ENCODE measurements at places on chromosomes 5 and 9. TPM values are rescaled to one million over a fixed set of nuclear protein-coding genes. Genes with fewer than 3 reads are reported as not detected.

DNA sequence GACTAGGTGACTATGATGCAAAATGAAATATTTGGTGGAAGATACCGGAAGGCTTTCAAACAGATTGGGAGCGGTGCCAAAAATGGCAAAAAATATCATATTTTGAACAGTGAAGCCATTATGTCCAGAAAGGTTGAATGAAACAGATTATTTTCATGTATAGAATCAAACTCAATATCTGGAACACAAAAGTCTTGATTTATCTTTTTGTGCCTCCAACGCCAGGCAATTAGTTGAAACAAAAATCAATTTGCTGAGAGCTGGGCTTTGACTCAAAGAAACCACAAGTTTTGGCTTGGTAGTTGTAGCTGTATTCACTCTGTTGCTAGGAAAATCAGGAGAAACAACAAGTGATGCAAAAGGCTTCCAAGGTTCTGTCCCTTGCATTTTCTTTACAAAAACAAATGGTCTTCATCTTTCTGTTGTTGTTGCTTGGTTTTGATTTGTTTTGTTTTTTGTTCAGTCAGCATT is 421.7 kb upstream of the TYRP1 start:
- no peak overlapping the region for H3K4me3 ChIP-seq
- DNase-seq: no peak
- H3K4me1 ChIP-seq: no peaks in the 10 kb centered on the region
- H3K27ac ChIP-seq: no peak overlapping the region
- H3K36me3 ChIP-seq: no peaks in the 10 kb centered on the region

RNF145 gene
- 79.8 TPM for polyA plus RNA-seq

GRCh38 chr9:36864491-36865410 is 169.3 kb downstream of the PAX5 start:
- H3K27ac ChIP-seq: no peak overlapping the region
- no peaks in the 10 kb centered on the region for H3K36me3 ChIP-seq
- H3K4me3 ChIP-seq: no peak overlapping the region
- no peaks in the 10 kb centered on the region for H3K4me1 ChIP-seq

DNA sequence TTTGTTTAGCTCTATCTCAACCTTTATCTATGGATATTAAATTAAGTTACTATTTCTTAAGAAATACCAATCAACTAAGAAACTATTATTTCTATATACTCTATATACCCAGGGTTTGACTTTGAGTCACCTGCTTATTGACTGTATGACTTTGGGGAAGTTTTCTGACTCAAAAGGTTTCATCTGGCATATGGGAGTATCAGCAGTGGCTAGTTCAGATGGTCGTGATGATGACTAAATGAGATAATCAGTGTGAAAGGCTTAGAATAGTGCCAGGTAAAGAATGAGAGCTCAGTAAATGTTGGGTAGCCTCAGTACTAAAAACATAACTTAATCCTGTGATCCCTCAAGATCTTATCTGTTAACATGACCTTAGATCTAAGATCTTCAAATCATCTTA is 179.7 kb upstream of the ISL1 start:
- no peaks in the 10 kb centered on the region for H3K27me3 ChIP-seq
- H3K27ac ChIP-seq: no peak overlapping the region
- H3K4me1 ChIP-seq: no peaks in the 10 kb centered on the region
- H3K4me3 ChIP-seq: no peak overlapping the region
- H3K36me3 ChIP-seq: no peaks in the 10 kb centered on the region
- no peak for DNase-seq

CDH6 gene
- not detected for polyA plus RNA-seq

- peaks cover 10% of the 10 kb centered on the region for H3K4me1 ChIP-seq
- H3K4me3 ChIP-seq: no peak overlapping the region
- H3K27ac ChIP-seq: no peak overlapping the region
These were observed 237.8 kb upstream of the GAS1 start for GRCh38 chr9:87184956-87185642.

- no peak overlapping the region for H3K27ac ChIP-seq
- H3K27me3 ChIP-seq: no peaks in the 10 kb centered on the region
- no peaks in the 10 kb centered on the region for H3K36me3 ChIP-seq
- no peak for DNase-seq
- H3K4me1 ChIP-seq: peaks cover 14% of the 10 kb centered on the region
These were observed 270.2 kb upstream of the KLF4 start for GRCh38 chr9:107759823-107760166.

- no peaks in the 10 kb centered on the region for H3K27me3 ChIP-seq
- H3K4me1 ChIP-seq: peaks cover 7% of the 10 kb centered on the region
- H3K27ac ChIP-seq: no peak within 1 kb of the TSS
These were observed at the start of gene CAVIN4 for GRCh38 chr9:100577776-100578448. Gene CAVIN4 (plus strand): TSS chr9:100578079. CDS start chr9:100578144, 65 bp downstream.

- H3K27me3 ChIP-seq: no peaks in the 10 kb centered on the region
- no peak overlapping the region for H3K4me3 ChIP-seq
- no peaks in the 10 kb centered on the region for H3K36me3 ChIP-seq
- no peak overlapping the region for H3K27ac ChIP-seq
- DNase-seq: peak; percentile 79
These were observed 20.5 kb upstream of the CCL28 start for GRCh38 chr5:43432486-43433375.

- H3K4me3 ChIP-seq: no peak overlapping the region
- H3K4me1 ChIP-seq: peaks cover 20% of the 10 kb centered on the region
These were observed 2.3 kb downstream of the WHRN start for GRCh38 chr9:114503009-114503408.

STPG3 gene
- not detected for polyA plus RNA-seq

FLT4 gene
- polyA plus RNA-seq: 0.03 TPM

DNA sequence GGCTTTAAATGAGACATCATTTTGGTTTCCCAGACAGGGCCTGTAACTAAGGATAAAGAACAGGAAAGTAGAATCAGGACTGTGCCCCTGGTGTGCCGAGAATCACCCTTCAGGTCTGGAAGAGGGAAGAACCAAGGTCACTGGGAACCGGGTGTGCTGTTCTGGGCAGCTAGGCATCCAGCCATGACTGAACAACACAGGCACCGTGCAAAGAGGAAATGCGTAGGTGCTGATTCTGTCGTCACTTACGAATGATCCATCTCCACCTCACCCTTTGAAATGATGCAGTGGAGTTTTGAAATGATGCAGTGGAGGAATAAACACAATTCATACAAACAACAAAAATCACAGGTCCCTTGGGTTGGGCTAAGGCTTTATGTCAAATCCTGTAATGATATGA is 64.4 kb downstream of the MAP1B start:
- H3K27ac ChIP-seq: no peak overlapping the region
- no peaks in the 10 kb centered on the region for H3K27me3 ChIP-seq
- no peak for DNase-seq
- no peaks in the 10 kb centered on the region for H3K36me3 ChIP-seq
- H3K4me3 ChIP-seq: no peak overlapping the region

SPINK5 gene
- 16.6 TPM for polyA plus RNA-seq

GRCh38 chr9:14383294-14383693 is 69.4 kb upstream of the NFIB start:
- no peaks in the 10 kb centered on the region for H3K27me3 ChIP-seq
- no peaks in the 10 kb centered on the region for H3K4me1 ChIP-seq
- H3K27ac ChIP-seq: no peak overlapping the region
- no peak for DNase-seq
- H3K4me3 ChIP-seq: no peak overlapping the region

DNA sequence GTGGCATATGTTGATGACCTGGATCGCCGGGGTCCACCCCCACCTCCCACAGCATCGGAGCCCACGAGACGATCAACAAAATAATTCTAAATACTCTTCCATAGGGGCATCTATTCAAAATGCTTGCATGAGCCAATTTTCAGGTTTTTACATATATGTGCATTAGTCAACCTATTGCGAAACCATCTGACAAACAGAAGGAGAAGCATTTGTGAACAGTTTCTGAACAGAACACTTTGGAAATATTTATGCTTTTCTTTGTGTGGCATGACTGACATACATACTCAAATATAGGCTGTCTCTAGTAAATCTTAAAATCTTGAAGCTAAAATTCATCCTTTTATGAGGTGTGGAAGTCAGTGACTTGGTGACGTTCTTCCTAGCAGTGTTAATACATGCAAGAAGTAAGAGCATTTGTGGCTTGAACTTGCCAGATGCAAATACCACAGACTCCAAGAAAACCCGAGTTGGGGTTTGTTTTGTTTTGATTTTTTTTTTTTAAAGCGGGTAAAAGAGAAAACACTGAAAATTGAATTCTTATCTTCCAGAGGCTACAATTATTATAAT is 5.3 kb downstream of the GPR151 start:
- no peaks in the 10 kb centered on the region for H3K4me1 ChIP-seq
- no peaks in the 10 kb centered on the region for H3K27me3 ChIP-seq
- DNase-seq: no peak
- H3K4me3 ChIP-seq: no peak overlapping the region
- H3K27ac ChIP-seq: no peak overlapping the region

DNA sequence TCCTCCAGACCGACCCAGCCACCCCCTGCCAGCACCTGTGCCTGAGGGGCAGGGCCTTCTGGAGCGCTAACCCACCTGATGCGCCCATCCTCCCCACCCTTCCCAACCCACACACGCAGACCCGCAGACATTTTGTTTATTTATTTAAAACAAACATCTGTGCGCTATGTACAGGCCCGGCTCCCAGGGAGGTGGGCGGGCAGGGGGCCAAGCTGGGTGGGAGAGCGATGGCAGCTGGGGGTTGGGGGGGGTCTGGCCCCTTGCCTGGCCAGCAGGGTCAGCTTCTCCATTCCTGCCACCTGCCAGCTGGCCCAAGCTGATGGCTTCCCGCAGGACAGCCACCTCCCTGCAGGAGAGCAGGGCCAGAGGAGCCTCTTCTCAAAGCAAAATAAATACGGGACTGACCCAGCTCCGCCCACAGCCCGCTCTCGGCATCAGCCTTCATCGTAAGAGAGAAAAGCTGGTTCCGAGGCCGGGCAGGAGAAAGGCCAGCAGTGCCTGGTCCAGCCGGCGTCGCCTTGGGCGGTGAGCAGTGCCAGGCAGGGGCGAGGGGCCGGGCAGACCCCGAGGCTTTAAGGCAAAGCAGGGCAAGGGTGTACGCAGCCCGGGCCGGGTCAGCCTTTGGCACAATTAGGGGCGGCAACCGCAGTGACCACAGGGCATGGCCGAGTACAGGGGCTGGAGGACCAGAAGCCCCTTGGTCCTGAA is 10.9 kb upstream of the CLIC3 start:
- no peaks in the 10 kb centered on the region for H3K36me3 ChIP-seq
- H3K27me3 ChIP-seq: no peaks in the 10 kb centered on the region
- H3K4me1 ChIP-seq: no peaks in the 10 kb centered on the region

DNA sequence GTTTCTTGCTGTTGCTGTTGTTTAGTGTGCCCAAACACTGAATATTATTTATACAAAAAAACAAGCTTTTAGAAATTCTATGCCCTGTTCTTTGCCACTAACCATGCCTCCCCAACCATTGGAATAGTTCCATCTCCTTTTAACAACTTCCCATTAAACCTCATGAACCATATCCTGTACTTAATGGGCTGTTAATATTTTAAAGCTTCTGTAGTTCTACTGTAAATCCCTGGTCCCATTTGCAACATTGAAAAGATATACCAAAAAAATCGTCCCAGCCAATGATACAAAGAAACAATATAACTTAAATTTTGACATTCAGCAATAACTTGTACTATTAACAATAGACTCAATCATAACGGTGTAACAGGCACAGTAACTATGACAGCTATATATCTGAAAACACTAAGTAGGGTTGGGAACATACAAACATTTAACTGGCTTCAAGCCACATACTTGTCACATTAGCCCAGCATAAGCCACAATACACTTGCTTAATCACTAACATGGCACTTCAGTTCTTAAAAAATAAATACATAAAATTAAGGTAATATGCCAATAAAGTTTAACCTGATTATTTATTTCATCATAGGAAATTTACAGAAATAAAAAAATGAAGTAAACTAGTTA is 86.1 kb downstream of the ADAMTS6 start:
- H3K27ac ChIP-seq: no peak overlapping the region
- no peak overlapping the region for H3K4me3 ChIP-seq
- H3K27me3 ChIP-seq: no peaks in the 10 kb centered on the region
- peaks cover 4% of the 10 kb centered on the region for H3K36me3 ChIP-seq

GRCh38 chr5:33338336-33339110 is 102.2 kb upstream of the TARS1 start:
- DNase-seq: no peak
- no peak overlapping the region for H3K27ac ChIP-seq
- no peak overlapping the region for H3K4me3 ChIP-seq
- no peaks in the 10 kb centered on the region for H3K36me3 ChIP-seq
- H3K4me1 ChIP-seq: peaks cover 17% of the 10 kb centered on the region

DNA sequence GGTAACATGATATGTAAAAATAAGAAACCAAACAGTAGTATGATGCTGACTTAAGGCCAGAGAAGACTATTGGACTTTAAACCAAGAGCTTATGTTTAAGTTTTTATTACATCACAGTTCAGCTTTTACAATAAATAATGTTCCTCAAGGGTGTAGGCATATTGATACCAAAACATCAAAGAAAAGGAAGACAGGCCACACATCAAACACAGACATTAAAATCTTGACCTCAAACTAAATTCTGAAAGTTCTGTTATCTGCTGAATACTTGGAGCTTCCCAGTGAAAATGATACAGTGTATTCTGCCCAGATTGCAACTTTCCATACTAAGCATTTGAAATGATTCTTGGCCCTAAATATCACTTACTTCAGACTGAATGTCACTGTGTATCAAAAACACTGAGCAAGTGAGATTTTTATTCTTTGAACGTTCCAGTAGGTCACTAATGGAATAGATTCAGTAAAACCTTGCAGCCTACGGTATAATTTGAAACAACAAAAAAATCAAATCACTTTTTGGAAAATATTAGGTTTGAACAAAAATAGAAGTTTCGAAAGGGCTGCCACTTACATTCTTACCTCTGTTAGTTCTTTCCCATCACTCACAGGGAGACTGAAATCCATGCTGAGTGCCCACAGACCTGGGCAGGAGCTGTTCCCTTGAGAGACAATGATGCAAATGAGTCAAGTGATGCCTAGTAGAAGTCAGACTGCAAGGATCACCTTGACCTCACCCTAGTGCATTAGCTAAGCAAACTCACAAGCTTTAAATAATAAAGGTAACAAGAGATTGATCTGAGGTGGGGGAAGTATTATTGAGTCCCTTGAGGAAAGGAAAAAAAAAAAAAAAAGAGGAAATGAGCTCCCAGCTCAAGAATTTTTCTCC is 2.5 kb downstream of the LPAR1 start:
- peaks cover 5% of the 10 kb centered on the region for H3K36me3 ChIP-seq
- peaks cover 29% of the 10 kb centered on the region for H3K4me1 ChIP-seq
- H3K27me3 ChIP-seq: no peaks in the 10 kb centered on the region
- no peak for DNase-seq
- no peak overlapping the region for H3K27ac ChIP-seq

- no peak for DNase-seq
- no peaks in the 10 kb centered on the region for H3K27me3 ChIP-seq
- H3K4me1 ChIP-seq: no peaks in the 10 kb centered on the region
- H3K4me3 ChIP-seq: no peak overlapping the region
- no peaks in the 10 kb centered on the region for H3K36me3 ChIP-seq
These were observed 40.0 kb downstream of the DAPK1 start for GRCh38 chr9:87537625-87538024.

SPATA31E1 gene
- polyA plus RNA-seq: not detected

DNA sequence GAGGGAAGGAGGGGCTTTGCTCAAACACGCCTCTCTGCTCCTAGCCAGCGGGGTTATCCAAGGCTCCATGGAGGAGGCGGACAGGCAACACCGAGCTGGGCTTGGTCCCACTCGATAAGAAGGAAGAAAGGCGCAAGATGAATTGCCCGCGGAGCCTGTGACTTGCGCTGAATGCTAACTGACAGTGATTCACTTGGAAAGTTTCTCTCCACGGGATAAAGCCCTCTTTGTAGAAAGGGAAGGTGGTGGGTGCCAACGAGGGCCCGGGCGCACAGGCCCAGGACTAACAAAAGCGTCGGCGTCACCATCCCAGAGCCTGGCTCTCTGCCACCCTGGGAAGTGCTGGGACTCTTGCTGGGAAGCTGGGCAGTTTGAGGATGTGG is 76.0 kb downstream of the VAV2 start:
- H3K27me3 ChIP-seq: no peaks in the 10 kb centered on the region
- peaks cover 5% of the 10 kb centered on the region for H3K4me1 ChIP-seq
- no peak for DNase-seq
- peaks cover 10% of the 10 kb centered on the region for H3K36me3 ChIP-seq
